ENCODE measurements at places on chromosomes 3 and 15.

DNA sequence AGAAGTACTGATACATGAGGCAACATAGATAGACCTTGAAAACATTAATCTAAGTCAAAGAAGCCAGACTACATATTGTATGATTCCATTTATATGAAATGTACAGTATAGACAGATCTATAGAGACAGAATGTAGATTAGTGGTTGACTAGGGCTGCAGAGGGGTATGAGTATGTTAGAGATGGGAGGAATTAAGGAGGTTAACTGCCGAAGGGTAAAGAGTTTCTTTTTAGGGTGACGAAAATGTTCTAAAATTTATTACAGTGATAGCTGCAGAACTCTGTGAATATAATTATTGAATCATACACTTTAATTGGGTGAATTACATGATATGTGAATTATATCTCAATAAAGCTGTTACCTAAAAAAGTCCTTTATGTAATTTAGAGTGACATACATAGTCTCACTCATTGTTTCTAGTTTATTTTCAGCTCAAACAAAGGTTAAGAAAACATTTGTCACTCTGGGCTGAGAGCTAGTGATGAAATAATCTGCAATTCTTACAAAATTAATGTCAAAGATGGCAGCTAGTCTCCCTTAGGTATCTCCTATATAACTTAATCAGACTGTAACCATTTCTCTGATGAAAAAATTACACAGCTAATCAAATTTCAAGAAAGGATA, 61.4 kb downstream of the DENND4A start:
- DNase-seq: no peak

DNA sequence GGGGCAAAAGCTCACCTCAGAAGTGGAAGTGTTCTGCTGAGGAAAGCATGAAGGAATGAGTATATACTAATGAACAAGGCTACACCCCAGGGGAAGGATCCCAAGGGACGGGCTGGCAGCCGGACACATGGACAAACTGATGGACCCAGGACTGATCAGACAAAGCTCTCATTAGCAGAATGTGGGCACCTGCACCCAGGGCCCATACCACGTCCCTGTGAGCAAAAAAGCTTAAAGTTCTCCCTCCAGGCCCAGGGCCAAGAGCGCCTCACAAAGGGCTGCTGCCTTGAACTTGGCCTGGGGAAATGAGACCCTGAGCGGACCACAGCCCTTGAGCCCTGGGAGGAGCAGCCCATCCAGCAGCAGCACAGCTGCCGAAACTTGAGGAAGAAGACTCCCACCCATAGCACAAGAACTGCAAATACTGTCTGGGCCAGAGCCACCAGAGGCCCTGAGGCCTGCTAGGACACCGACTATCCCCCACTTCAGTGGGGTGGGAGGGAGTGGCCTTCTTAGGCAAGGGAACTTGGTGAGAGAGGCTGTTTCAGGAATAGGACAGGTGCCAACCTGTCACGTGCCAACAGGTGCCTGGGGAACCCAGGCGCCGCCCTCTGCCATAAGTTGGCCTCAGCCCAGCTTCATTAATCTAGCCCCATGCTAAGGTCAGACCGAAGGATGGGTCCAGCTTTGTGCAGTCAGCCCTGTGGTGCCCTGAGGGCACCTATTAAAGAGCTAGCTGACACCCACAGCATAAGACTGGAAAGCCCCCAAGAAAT, 2.3 kb upstream of the GMPPB start:
- no peak for DNase-seq

GRCh38 chr3:8964436-8965370, 1.4 kb upstream of the RAD18 start:
- no peak for DNase-seq

- no peak for DNase-seq
Observed at GRCh38 chr3:177618873-177619733, 421.8 kb upstream of the TBL1XR1 start.

DNA sequence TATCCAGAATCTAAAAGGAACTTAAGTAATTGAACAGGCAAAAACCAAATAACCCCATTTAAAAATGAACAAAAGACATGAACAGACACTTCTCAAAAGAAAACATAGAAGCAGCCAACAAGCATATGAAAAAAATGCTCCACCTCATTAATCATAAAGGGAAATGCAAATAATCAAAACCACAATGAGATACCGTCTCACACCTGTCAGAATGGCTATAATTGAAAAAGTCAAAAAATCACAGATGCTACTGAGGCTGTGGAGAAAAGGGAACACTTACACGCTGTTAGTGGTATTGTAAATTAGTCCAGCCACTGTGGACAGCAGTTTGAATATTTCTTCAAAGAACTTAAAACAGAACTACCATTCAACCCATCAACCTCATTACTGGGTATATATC, 220.7 kb downstream of the MEX3B start:
- no peak for DNase-seq

DNA sequence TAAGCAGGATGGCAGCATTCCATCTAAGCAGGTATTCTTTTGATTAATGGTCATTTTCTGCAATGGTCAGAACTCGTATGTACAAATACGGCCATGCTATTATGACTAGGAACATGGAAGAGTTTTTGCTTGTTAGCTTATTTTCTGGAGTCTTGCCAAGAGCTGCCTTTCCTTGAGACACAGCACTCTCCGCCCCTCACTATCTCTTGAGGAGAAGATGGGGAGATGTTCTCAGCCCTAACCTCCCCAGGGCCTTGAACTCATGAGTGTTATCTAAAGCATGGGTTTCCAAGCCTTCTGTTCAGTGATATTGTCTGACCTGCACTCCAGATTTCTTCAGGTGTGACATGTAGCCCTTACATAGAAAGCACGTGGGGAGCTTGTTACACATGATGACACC, 65.9 kb upstream of the ACTC1 start:
- no peak for DNase-seq
